ENCODE measurements at places on chromosomes 2 and 18.

- peak; percentile 58 for DNase-seq
Measured at GRCh38 chr2:142131010-142131669, at the start of gene LRP1B. Gene LRP1B (minus strand): TSS chr2:142131016. CDS start chr2:142130729, 287 bp downstream.

- no peak for DNase-seq
Measured at GRCh38 chr2:139374296-139374850, 594.2 kb upstream of the NXPH2 start.

DNA sequence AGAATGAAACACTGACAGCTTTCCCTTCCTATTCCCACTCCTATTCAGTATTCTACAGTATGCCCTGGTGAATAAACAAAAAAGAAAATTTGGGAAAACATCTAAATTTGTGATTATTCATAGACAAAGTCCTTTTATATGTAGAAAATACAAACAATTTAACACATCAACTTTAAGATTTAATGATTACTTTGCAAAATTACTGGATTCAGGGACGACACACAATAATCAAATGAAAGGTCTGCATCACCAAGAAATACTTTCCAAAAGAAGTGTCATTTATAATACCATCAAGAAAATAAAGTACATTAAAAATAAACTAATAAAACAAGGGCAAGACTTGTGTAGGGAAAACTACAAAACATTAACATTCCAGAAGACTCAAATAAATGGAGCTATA, 199.8 kb downstream of the KCNJ3 start:
- DNase-seq: no peak

DNA sequence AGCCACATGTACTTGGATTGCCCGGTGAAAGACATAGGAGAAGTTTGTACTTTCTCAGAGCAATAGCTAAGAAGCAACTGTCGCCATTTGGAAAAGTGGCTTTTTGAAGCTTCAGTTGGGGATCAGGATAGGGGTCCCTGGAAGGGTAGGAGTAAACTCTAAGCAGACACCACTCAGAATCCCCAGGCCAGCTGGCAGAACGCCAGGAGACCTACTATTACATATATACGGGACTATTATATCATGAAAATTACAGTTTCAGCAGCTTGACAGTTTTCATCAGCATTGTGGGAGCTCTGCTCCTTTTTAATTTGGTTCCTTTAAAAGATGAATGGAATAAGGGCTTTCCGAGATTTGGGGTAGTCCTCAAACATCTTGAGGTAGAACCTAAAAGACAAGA, 54.9 kb downstream of the SRD5A2 start:
- no peak for DNase-seq

- no peak for DNase-seq
Measured at GRCh38 chr2:19673213-19673791, 228.5 kb downstream of the TTC32 start.

DNA sequence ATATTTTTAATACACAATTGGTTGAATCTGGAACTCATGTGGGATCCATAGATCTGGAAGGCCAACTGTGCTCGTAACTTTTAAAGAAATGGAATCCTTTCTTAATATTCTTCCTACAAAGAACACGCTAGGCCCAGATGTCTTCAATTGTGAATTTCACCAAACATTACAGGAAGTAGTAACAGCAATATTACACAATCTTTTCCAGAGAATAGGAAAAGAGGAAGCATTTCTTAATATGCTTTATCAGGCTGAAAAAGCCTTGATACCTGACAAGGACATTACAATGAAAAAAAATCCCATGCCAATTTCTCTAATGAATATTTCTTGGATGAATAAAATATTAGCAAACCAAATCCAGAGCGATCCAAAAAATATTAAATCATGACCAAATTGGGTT, 80.3 kb upstream of the HAAO start:
- no peak for DNase-seq

DNA sequence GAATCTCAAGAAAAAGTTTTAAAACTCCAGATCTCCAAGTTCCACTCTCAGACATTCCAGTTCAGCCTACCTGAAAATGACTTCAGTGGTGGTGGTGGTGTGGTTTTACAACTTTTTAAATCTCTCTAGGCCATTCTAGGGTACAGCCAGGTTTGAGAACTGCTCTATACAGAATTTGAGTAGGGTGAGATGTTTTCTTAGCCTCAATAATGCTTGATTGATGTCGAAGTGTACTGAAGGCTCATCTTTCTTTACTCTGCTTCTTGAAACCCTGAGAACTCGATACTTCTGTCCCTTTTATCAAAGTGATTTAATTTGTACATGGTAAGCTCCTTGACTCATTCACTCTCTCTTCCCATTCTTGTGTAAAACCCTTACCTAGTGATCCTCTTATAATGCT, 143.8 kb downstream of the FAM124B start:
- DNase-seq: no peak

DNA sequence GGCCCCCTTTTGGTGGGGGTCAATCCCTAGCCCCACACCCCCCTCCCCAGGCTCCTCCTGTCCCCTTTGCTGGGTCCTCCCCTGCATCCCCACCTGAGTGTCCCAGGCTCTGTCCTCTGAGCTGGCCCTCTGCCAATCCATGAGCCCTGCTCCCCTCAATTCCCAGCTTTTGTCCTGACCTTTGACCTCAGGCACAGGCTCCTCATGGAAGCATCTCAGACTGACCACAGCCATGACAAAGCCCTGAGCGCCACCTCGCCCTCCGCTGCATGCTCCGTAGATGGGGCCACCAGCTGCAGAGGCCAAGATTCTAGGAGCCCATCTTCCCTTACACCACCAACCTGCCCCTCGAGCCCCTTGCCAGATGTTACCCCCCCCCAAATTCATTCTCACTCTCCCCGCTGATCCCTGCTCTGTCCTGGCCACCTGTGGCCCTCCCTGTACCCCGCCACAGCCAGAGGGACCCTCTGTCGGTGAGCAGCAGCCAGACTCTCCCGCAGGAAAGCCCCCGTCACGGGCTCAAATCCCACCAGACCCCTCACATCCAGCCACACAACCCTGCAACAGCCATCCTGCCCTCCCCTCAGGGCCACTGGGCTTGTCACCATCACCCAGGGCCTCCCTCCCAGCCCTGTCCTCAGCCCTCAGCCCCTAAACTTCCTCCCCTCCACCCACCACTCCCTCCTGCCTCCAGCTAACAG, 206.0 kb downstream of the MGAT5 start:
- no peak for DNase-seq

DNA sequence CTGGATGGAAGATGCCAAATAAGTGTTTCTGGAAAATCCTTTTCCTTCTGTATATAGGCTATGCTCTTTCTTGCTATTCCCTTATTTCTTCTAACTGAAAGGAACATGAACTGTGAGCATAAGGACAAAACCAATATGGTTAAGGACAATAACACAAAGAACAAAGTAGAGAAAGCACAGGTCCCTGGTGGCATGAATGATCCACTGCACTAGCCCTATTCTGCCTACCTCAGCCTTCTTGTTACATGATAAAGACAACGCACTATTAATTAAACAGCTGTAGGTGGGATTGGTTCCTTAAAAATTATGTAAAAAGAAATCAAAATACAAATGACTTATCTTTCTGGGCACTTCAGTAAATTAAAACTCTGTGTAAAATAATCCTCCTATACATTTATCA, 1.9 kb upstream of the WDR75 start:
- no peak for DNase-seq

- no peak for DNase-seq
Measured at GRCh38 chr2:180021850-180022249, 14.8 kb upstream of the CWC22 start.

- DNase-seq: no peak
Measured at GRCh38 chr2:109297566-109298490, 168.8 kb downstream of the SH3RF3 start.

- no peak for DNase-seq
Measured at GRCh38 chr2:3535467-3535793, 16.1 kb upstream of the ADI1 start.

DNA sequence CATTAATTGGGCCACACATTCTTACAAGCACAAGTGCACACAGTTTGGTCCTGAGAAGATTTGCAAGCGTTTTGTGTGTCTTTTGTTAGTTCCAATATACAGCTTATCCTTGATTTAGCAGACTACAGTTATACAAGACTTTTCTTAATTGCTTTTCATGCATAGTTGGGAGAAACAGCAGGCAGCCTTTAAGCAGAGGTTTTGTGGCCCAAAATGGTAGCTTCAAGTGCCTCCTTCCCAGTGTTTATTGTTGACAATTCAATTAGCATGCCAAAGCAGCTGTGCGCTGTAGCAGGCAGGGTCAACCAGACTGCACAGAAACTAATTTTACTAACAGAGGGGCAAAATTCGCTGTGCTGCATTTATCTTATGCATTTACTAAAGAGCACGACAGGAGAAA, 47.5 kb downstream of the FRZB start:
- no peak for DNase-seq

- no peak for DNase-seq
Measured at GRCh38 chr2:1910021-1910420, 165.7 kb upstream of the PXDN start.

Measured in hippocampal formation (tissue), 2 donors.